Testis (tissue), 5 donors: ENCODE measurements at places on chromosomes 1 and 21. TPM values are rescaled to one million over a fixed set of nuclear protein-coding genes. Genes with fewer than 3 reads are reported as not detected.

The MRPL39 gene
- 48.8 TPM for total RNA-seq

- DNase-seq = peak; percentile 59
- H3K27me3 ChIP-seq = no peaks in the 10 kb centered on the region
- no peaks in the 10 kb centered on the region for H3K4me1 ChIP-seq
- H3K27ac ChIP-seq = no peak overlapping the region
These were observed 45.0 kb upstream of the KIRREL1 start for GRCh38 chr1:157948312-157949073.

GRCh38 chr1:154568157-154568815, 708 bp downstream of the CHRNB2 start:
- H3K27me3 ChIP-seq = no peaks in the 10 kb centered on the region
- peaks cover 6% of the 10 kb centered on the region for H3K4me1 ChIP-seq
- H3K27ac ChIP-seq = no peak overlapping the region
- peak overlapping the region; percentile 44 for H3K4me3 ChIP-seq
- no peaks in the 10 kb centered on the region for H3K36me3 ChIP-seq

DNA sequence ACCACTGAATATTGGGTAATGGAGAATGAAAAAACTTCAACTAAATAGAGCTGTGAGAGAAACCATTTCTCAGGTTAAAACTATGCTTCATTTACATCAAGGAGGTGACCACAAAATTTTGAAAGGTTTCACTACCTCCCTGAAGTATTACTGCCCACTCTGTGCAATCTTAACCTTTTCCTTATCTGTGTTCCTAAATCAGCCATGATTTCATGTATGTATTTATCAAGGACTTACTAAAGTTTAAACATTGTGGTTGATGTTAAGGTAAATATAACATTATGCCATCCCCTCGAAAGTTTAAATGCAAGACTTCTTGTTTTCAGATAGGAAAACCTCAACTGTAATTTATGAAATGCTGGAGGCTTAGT, 84.4 kb downstream of the CLEC20A start:
- no peak overlapping the region for H3K4me3 ChIP-seq
- no peaks in the 10 kb centered on the region for H3K4me1 ChIP-seq
- no peaks in the 10 kb centered on the region for H3K27me3 ChIP-seq
- no peak for DNase-seq
- H3K27ac ChIP-seq = no peak overlapping the region

- no peak overlapping the region for H3K4me3 ChIP-seq
- H3K27me3 ChIP-seq = no peaks in the 10 kb centered on the region
- H3K4me1 ChIP-seq = peaks cover 24% of the 10 kb centered on the region
- no peaks in the 10 kb centered on the region for H3K36me3 ChIP-seq
- DNase-seq = no peak
These were observed 24.6 kb downstream of the GALNT2 start for GRCh38 chr1:230091473-230092231.

GRCh38 chr1:176801514-176802020, 338.6 kb downstream of the PAPPA2 start:
- no peaks in the 10 kb centered on the region for H3K4me1 ChIP-seq
- H3K36me3 ChIP-seq = no peaks in the 10 kb centered on the region
- no peak overlapping the region for H3K27ac ChIP-seq
- no peaks in the 10 kb centered on the region for H3K27me3 ChIP-seq

DNA sequence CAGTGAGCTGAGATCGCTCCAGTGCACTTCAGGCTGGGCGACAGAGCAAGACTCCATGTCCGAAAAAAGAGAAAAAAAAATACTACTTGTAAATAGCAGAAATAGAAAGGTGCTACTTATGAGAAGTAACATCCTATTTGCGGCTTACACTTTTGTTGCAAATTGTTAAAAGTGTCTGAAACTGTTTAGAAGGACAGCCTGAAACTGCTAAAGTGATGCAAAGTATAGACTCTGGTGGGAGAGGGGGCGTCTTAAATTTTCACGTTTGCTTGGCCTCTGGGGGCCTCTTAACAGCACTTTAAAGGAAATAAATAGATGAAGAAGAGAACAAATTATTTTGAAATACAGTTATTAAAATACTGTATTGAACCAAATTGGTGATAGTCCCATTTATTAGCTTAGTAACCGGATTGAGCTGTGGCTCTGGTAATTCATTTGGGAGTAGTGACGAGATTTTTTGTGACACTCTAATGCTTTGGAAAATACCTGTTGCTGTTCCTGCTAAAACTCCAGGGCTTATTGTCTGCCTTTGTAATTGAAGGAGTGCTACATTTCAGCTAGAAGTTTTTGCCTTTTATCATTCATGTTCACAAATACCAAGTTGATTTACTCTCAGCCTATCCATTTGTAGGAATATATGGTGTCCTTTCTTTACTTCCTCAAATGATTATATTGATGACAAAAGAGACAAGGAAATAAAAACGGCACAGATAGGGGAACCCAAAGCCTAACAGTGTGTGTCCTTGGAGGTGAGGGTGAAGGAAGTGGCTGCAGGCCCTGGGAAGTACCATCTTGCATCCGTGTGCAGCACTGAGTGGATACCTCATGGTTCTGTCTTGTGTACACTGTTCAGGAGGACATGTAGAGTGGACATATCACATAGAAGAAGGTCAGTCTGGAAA, 6.2 kb downstream of the PKNOX1 start:
- H3K27me3 ChIP-seq = no peaks in the 10 kb centered on the region
- no peaks in the 10 kb centered on the region for H3K36me3 ChIP-seq
- DNase-seq = no peak
- no peak overlapping the region for H3K27ac ChIP-seq
- H3K4me1 ChIP-seq = peaks cover 11% of the 10 kb centered on the region

- no peaks in the 10 kb centered on the region for H3K27me3 ChIP-seq
- H3K36me3 ChIP-seq = no peaks in the 10 kb centered on the region
These were observed 115.1 kb downstream of the NBPF12 start for GRCh38 chr1:147053269-147053668.

DNA sequence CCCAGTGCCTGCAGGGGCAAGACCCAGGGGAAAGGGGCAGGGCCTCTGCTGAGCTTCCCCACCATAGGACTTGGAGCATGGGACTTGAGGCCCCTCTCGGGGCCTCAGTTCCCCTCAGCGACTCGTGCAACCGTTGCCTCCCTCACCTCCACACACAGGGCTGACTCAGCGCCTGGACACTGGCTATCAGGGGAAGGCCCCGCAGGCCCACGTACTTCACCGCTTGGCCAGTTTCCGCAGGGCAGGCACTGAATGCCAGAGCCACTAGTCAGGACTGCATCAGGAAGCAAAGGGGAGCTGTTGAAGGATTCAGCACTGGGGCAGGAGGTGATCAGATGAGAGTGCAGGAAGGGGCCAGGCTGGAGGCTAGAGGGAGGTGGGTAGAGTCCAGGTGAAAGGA, 15.5 kb upstream of the FAM131C start:
- H3K27me3 ChIP-seq = no peaks in the 10 kb centered on the region
- DNase-seq = no peak
- no peak overlapping the region for H3K4me3 ChIP-seq
- H3K27ac ChIP-seq = no peak overlapping the region

- H3K27me3 ChIP-seq = no peaks in the 10 kb centered on the region
- no peak overlapping the region for H3K27ac ChIP-seq
- DNase-seq = no peak
- no peak overlapping the region for H3K4me3 ChIP-seq
- H3K36me3 ChIP-seq = no peaks in the 10 kb centered on the region
These were observed 4.9 kb downstream of the MOB3C start for GRCh38 chr1:46611691-46612221.

DNA sequence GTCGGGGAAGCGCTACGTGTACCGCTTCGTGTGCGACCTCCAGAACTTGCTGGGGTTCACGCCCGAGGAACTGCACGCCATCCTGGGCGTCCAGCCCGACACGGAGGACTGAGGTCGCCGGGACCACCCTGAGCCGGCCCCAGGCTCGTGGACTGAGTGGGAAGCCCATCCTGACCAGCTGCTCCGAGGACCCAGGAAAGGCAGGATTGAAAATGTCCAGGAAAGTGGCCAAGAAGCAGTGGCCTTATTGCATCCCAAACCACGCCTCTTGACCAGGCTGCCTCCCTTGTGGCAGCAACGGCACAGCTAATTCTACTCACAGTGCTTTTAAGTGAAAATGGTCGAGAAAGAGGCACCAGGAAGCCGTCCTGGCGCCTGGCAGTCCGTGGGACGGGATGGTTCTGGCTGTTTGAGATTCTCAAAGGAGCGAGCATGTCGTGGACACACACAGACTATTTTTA, 17.1 kb downstream of the ETS2 start:
- H3K27me3 ChIP-seq = no peaks in the 10 kb centered on the region
- H3K27ac ChIP-seq = peak overlapping the region; percentile 32
- no peaks in the 10 kb centered on the region for H3K36me3 ChIP-seq
- H3K4me3 ChIP-seq = no peak overlapping the region
- no peak for DNase-seq
